GM19239 (cell line): ENCODE measurements at places on chromosomes 11 and 22.

DNA sequence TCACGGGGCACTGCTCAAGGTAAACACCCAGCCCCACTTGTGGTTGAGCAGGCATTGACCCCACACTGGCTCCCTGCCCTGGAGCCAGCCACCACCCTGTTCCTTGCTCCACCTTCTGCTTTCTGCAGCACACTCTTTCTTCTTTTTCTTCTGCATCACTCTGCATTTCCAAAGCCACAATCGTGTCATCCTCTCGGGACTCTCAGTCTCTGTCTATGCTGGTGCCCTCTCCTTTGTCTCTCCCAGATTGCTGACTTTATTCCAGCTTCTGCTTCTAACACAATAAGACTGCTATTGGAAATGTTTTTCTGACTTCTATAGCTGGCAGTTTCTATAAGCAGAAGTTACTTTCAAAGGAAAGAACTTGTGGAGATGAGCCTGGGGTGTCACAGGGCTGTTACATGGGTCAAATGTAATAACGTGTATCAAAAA, 14.4 kb downstream of the GRAP2 start:
- DNase-seq: no peak

- DNase-seq: no peak
Measured at GRCh38 chr11:118696673-118697226, 17.3 kb upstream of the TREH start.

GRCh38 chr11:2526808-2527381, 82.1 kb downstream of the KCNQ1 start:
- DNase-seq: peak; percentile 81

DNA sequence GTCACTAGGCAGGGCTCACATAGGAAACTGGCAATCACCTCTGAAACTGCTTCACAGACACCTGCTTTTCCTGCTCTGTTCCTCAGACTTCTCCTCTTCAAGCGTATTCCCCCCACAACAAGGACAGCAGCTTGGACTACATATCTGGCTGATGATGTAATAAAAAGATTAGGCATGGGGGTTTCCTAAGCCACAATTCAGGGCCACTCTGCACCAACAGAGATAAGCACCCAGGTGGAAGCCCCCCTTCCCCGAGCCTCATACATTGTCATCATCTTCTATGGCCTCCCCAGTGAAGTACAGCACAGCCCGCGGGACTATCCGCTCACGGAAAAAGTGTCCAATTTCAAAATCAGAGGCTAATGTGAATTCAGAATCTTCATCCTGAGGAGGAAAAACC, 25.0 kb upstream of the PHLDA2 start:
- DNase-seq: no peak

GRCh38 chr11:33747979-33748378, 11.8 kb upstream of the CD59 start:
- DNase-seq: no peak

GRCh38 chr11:47856186-47856585, 8.0 kb upstream of the NUP160 start:
- DNase-seq: no peak

- DNase-seq: no peak
Measured at GRCh38 chr11:130600139-130600538, 151.7 kb downstream of the ADAMTS15 start.

DNA sequence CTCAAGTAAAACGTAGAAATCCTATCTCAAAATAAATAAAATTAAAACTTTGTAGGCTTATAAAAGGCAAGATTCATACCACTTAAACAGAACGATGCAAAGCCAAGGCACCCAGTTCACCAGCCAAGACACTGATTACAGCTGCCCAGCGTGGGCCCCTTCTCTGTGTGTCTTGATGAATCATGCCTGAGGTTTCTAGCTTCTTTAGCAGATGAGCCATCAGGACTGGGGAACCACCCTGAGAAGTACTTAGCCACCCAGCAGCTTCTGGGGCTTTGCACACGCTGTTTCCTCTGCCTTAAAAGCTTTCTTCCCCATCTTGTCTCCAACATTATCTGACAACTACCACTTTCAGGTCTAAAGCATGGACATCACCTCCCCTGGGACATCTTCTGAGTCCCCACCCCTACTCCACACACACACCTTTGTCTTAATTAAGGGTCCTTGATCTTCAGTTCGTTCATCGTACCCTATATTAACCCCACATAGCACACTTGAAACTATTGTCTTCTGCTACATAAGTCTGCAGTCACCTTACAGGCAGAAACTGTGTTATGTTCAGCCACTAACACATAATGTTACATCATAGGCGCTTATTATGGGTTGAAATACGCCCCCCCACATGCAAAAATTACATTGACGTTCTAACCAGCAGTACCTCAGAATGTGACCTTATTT, 8.7 kb upstream of the LAYN start:
- DNase-seq: no peak

GRCh38 chr11:90803831-90804230, 581.0 kb upstream of the CHORDC1 start:
- no peak for DNase-seq

GRCh38 chr11:46050003-46050461, 71.2 kb downstream of the PHF21A start:
- DNase-seq: no peak

DNA sequence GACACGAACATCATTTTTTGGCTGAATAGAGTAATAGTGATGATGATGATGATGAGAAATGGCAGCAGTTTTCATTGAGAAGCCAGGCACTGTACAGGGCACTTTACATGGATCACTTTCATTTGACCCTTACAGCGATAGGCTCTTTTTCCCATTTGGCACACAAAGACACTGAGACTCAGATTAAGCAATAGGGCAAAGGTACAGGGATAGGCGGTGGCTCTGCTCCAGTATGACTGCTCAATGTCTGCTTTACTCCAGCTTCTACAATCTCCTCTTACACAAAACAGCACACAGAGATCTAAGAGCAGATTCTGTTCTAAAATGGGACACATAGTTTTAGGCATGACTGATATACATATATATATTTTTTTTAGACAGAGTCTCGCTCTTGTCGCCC, 40.6 kb downstream of the MPPED2 start:
- DNase-seq: no peak

DNA sequence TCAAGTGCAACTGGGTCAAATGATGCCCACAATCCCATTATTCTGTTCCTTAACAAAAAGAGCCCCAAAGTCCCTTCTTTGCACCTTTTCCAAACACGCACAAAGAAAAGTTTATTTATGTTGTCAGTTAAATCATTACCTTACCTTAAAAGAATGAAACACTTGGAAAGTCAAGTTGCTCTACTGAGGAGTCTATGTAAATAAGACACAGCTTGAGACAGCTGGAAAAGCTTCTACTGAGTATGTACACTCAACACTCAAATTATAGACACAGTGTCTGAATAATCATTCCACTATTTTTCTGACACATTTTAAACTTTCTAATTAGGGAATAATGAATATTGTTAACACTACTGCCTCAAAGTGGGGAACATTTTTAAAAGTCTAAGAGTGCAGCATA, 21.6 kb upstream of the PHLDA2 start:
- no peak for DNase-seq

DNA sequence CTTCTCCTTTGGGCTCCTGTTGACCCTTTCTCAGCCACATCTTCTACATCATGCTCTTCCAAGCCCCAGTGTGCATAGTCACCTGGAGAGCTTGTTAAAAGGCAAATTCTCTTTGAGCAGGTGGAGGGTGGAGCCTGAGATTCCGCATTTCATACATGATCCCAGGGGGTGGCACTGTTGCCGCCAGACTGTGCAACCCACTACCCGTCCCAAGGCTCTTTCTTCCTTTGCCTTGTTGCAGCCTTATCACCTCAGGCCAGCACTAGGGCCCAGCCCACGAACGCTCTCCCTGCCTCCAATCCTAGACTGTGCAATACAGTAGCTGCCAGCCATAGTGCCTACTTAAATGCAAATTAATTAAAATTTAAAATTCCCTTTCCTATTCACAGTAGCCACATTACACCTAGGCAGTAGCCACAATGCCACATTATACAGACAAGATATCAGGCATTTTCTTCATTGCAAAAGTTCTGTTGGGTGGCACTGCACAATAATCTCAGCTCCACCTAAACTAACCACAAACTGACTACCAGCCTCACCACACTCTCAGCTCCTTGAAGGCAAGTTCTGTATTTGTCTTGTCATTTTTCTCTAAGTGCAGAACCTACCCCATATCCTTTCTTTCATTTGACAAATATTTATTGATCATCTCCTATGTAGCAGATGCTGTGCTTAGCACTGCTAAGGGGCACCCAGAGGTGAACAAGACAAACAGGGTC, 4.6 kb upstream of the KCNJ5 start:
- DNase-seq: no peak

DNA sequence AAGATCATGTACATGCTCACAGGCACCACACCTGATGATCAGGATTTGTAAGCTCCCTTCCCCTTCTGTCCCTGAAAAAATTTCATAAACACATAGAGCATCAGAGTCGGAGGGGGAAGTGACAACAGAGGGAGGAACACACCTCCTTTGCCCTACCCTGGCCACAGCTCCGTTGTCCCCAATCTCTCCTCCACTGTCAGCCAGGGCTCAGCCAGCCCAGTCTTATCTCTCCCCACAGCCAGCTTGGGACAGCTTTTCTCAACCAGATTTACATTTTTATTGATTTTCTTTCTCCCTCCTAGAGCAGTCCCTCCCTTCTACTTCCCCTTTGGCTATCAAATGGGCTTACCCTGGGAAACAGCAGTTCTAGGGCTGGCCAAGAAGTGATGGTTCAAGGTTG, 32.1 kb upstream of the TPBGL start:
- no peak for DNase-seq

DNA sequence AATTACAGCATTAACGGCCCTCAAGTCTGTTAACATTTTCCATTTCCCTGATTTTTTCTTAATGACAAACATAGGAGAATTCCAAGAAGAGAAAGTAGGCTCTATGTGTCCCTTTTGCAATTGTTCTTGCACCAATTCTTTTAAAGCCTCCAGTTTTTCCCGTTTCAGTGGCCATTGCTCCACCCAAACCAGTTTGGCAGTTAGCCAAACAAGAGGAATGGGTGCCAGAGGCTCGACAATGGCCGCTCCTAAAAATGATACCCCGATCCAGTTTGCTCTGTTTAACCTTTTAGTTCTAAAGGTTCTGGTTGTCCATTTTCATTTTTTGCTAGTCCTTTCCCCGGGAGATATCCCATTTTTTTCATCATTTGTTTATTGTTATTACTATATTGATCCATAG, 6.7 kb upstream of the DNAJB13 start:
- no peak for DNase-seq

- DNase-seq: no peak
Measured at GRCh38 chr11:20208622-20209111, 48.4 kb upstream of the DBX1 start.

GRCh38 chr11:134349109-134349801, 17.5 kb downstream of the GLB1L2 start:
- DNase-seq: no peak
